ENCODE measurements at places on chromosomes 2 and 18.

- no peak for DNase-seq
These were observed 153.2 kb downstream of the HDAC4 start for GRCh38 chr2:239247401-239248245.

DNA sequence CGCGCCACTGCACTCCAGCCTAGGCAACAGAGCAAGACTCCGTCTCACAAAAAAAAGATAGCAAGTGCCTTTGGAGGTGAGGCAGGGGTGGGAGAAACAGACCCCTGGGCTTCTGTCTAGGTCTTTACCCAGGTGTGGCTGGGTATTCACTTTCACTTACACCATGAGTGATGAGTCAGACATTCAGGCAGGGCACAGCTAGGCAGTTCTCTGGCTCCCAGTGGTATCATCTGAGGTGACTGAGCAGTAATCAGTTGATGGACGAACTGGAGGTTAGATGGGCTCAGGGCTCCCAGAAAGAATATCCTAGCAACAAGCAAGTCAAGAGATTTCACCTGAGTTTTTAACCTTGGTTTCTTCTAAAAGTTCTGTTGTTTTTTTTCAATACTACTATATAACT, 107.0 kb upstream of the RAB6C start:
- DNase-seq: no peak

DNA sequence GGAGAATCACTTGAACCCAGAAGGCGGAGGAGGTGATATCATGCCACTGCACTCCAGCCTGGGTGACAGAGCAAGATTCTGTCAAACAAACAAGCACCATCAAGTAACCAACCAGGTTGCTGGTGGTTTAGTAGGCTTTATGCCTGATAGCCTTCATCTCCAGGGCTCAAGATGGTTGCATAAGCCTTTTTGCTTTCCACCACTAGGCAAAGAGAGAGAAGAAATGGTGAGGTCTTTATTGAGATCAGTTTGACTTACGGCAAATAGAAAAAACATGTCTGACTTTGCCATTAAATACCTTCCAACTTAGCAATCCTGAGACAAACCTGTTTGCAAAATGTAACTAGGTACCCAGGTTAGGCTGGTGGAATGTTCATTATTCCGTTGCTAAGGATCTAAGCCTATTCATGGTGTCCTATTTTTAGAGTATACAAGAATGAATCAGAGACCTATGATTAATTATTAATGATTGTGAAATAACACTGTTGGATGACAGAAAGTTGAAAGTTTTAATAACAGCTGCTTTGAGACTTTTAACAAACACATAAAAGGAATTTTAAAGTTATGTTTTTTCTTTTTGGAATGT, 53.5 kb upstream of the SLC38A11 start:
- DNase-seq: no peak

- no peak for DNase-seq
These were observed 1.3 kb upstream of the ACKR3 start for GRCh38 chr2:236568068-236568921.

DNA sequence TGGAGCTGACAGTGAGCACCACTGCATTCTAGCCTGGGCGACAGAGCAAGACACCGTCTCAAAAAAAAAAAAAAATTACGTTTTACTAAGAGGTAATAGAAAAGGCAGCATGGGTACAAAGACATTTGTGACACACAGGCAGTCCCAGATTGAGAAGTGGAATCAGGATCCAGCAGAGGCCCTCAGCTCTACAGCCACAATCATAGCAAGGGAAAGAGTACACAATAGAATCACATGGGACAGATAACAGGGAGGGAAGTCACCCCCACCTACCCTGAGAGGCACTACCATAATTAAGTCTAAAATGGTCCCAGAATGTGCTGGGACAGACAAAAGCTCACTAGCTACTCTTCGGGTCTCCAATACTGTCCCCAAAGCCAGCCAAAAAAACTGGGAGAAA, 12.5 kb downstream of the SRBD1 start:
- DNase-seq: no peak

DNA sequence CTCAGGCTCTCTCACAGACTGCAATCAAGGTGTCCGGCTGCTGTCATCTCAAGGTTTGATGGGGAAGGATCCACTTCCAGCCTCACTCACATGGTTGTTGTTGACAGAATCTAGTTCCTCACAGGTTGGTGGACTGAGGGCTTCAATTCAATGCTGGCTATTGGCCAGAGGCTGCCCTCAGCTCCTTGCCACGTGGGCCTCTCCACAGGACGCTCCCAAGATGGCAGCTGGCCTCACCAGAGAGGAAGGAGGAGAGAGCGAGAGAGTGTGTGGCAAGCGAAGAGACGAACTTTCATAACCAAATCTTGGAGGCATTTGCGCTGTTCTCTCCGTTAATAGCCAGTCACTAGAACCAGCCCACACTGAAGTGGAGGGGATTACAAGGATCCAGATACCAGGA, 13.5 kb upstream of the DNMT3A start:
- no peak for DNase-seq

DNA sequence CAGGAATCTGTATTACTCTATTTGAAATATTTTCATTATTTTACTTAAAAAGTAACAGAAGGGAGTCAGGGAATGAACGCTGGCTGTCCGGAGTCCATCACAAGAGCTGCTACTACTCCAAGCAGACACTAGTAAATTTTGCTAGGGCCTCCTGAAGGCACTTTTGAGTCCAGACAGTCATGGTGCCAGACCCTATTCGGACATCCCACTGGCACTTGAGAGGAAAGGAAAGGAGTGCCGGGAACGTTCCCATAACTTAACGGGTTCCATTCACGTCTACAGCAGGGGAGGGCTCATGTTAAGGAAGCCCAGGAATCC, 563 bp upstream of the GMCL1 start:
- no peak for DNase-seq

GRCh38 chr2:14492920-14493503, 139.5 kb upstream of the LRATD1 start:
- DNase-seq: peak; percentile 16

GRCh38 chr2:85760371-85760770, 6.6 kb downstream of the ATOH8 start:
- peak; percentile 70 for DNase-seq

DNA sequence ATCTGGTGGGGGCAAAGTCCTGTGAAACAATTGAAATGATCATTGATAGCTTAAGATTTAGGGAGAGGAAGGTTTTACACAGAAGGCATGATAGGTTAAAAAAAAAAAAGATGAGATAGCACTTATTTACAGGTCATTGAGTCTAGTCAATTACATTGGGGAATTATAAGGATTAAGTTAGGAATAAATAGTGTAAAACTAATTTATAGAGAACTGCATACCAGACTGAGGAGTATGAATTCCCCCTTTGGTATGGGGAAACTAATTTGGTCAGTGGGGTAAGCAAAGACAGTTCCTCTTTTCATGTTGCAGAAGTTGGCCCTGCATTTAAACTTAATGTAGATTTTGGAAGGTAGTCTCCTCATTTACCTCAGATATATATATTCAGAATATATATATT, 10.8 kb downstream of the GLS start:
- DNase-seq: no peak

- DNase-seq: no peak
These were observed 62.4 kb upstream of the EFEMP1 start for GRCh38 chr2:55986001-55986400.

GRCh38 chr2:26687328-26687727, 5.2 kb upstream of the KCNK3 start:
- DNase-seq: no peak

GRCh38 chr2:192195548-192196418, 1.1 kb upstream of the TMEFF2 start:
- peak; percentile 26 for DNase-seq

DNA sequence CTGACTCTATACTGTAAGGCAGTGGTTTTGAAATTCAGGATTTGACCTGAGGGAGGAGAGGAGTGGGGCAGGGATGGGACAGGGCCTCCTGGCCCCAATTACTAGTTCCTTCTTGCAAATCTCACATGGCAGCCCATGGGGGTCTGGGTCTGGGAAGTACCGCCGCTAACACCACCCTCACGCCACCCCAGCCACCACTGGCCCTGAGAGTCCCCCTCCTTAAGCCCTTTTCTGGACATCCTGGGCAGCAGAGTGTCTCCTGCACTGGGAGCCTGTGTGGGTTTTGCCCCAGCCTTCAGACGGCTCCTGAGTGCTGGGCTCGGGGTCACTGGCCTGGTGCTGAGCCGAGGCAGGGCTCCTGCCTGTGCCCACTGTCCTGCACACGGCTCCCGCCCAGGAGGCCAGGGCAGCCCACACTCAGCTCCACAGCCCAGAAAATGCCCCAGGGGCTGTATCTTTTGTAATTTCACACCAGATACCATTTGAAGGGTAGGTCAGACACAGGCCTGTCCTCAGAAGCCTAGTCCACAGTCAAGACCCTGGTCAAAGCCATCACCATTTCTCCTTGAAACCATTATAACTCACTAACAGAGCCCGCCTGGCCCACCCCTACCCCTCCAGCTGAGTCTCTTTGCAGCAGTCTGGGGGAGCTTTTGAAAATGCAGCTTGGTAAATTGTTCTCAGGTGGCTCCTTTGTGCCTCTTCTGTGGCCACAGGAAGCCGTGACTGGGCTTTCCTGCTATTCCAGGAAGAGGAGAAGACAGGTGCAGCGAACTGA, 55.1 kb downstream of the CYP27C1 start:
- DNase-seq: no peak

DNA sequence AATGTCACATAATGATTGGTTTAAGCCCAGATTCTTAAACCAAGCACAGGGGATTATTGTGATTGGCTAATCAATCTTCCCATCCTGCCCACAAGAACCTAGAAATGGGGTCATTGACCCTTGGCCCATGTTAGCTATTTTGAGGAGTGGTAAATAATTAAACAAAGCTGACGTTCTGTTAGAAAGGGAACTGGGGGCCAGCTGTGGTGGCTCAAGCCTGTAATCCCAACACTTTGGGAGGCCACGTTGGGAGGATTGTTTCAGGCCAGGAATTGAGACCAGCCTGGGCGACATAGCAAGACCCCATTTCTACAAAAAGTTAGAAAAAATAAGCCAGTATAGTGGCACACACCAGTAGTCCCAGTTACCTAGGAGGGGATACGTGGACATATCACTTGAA, 37.8 kb upstream of the PTPN4 start:
- no peak for DNase-seq

- no peak for DNase-seq
These were observed 195.0 kb downstream of the EPHA4 start for GRCh38 chr2:221377066-221377465.

- DNase-seq: peak; percentile 97
These were observed 1004.4 kb upstream of the CDH2 start for GRCh38 chr18:29181151-29181901.

DNA sequence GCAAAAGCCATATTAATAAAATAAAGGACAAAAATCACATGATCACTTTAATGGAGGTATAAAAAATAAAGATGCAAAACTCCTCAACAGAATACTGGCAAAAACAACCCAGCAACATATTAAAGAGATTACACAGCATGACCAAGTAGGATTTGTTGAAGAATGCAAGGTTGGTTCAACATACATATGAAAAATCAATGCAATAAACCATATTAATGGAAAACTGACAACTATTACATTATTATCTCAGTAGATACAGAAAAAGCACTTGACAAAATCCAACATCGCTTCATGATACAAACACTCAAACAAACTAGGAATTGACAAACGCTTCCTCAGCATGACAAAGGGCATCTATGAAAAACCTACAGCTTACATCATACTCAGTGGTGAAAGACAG, 76.7 kb downstream of the CRACDL start:
- DNase-seq: no peak

GRCh38 chr2:237919593-237919992, 47.2 kb upstream of the UBE2F start:
- DNase-seq: no peak

GRCh38 chr2:109373791-109374547, 239.8 kb downstream of the SEPTIN10 start:
- DNase-seq: no peak

- no peak for DNase-seq
These were observed 13.5 kb downstream of the SP100 start for GRCh38 chr2:230429513-230429912.

GRCh38 chr18:33560686-33561370, 17.2 kb upstream of the ASXL3 start:
- peak; percentile 49 for DNase-seq

- DNase-seq: no peak
These were observed 81.2 kb downstream of the GFPT1 start for GRCh38 chr2:69305712-69306392.

GRCh38 chr18:79578396-79579260, 101.0 kb upstream of the CTDP1 start:
- no peak for DNase-seq

DNA sequence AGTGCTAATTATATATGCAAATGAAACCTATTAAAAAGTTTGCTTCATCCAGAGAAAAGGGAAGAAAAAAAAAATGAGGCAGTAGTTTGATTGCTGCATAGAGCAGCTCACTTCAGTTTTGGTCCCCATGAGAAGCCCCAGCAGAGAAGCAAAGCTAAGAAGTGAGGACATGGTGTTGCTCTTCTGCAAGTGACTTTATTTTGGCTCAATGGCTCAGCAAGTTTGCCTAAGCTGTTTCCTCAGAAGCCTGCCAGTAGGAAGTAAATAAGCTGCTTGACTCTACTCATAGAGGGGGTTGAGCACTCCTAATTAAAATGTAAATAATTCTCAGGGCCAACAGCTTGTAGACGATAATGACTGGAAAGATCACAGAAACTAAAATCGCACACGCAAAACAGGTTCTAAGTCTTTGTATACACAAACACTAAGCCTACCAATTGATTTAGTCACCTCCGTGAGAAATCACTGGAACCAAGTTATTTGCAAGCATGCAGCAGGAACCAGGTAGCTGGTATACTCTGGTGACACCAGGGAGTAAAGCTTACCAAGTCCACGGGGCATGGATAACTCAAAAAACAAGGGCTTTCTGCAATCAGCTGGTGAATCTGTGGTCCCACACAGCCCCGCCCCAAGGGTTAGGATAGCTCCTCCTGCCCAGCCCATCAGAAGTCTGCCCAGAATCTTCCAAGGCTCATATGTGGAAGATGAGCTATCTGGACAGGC, 39.7 kb upstream of the NABP1 start:
- no peak for DNase-seq

GRCh38 chr2:10678225-10678624, 11.6 kb downstream of the NOL10 start:
- no peak for DNase-seq

GRCh38 chr2:215532844-215533243, 97.0 kb upstream of the FN1 start:
- no peak for DNase-seq

Measured in fibroblast of pulmonary artery (primary cell).